ENCODE measurements at places on chromosomes 6 and 20. TPM values are rescaled to one million over a fixed set of nuclear protein-coding genes. Genes with fewer than 3 reads are reported as not detected.

DNA sequence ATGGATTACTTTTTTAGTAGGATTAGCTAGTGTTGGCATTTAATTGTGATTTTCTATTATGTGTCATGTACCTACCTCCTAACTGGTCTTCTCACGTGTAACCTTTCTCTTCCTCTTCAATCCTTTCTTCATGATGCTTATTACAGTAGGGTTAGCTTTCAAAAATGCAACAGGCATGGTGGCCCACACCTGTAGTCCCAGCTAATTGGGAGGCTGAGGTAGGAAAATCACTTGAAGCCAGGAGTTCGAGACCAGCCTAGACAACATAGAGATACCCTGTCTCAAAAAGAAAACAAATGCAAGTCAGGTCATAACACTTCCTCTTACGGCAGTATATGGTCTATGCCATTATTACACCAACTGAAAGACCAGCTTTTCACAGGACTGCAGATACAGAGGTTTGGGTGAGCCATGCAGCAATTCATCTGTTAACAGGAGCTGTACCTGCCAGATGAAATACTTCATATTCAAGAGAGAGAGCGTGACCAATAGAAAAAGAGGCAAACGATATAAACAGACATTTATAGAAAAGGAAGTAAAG, 195.0 kb downstream of the TMEM242 start:
- no peak for DNase-seq

- DNase-seq: no peak
Observed at GRCh38 chr20:59291740-59292383, 8.5 kb upstream of the EDN3 start.

DNA sequence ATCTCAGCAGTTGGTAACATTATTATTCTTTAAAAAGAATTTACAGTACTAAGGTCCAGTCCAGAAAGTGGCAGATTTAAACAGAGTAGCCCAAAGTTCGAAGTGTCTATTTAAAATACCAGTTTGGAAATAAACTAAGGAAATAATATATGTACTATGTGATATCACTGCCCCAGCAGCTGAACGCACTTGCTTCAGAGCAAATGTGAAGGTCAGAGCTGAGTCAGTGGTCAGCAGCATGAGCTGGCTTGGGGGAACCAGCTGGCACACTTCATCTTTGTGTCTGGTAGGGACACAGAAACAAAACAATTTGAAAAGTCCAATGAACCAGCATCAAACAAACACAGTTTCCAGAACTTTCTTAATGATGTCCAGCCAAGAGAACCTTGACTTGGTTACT, 15.4 kb downstream of the TMEM14B start:
- peak; percentile 10 for DNase-seq

DNA sequence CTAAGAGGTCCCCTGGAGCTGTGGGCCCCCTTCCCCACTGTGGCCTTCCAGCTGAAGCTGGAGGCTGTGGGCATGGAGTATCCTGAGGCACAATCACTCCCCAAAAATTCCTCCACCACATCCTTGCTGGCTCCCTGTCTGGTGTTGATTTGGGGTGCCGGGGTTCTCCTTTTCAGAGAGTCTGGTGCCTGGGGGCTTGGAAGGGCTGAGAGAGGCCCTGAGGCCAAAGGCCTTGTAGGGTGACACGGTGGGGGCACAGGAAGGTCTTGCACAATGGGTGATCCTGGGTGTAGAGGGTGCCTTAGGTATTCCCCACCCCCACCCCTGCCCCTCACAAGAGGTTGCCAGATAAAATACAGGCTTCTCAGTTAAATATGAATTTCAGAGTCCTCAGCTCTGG, 33.2 kb upstream of the VEGFA start:
- DNase-seq: no peak

DNA sequence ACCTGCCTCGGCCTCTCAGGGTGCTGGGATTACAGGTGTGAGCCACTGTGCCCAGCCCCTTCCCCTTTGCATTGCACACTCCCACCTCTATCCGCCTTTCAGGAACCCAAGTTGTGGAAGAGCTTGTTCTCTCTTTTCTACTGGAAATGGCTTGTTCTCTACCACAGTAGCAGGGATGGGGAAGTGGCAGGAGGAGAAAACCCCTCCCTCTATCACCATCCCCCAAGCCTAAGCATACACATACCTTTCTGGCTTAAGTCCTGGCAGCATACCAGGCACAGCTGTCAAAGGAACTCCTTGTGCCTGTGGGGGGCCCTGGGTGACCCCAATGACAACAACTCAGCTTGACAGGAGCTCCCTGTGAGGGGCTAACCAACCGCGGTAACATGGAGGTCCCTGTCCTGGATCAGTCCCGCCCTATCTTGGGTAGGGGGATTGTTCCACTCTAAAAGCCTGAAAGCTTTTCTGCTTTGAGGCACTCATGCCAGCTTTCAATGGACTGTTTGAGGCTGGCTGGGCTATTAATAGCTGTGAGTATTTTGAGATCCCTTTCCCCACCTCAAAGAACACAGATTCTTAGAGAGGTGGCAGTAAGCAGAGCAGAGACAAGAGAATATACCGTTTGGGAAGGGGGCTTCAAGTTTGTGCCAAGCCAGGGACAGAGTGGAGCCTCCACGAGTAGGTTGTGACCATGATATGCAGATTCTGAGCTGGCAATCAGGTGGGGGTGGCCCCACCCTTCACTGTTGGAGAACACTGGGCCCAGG, 2.3 kb downstream of the KLHDC3 start:
- no peak for DNase-seq

- DNase-seq: no peak
Observed at GRCh38 chr6:18203786-18204185, 48.6 kb downstream of the KDM1B start.

DNA sequence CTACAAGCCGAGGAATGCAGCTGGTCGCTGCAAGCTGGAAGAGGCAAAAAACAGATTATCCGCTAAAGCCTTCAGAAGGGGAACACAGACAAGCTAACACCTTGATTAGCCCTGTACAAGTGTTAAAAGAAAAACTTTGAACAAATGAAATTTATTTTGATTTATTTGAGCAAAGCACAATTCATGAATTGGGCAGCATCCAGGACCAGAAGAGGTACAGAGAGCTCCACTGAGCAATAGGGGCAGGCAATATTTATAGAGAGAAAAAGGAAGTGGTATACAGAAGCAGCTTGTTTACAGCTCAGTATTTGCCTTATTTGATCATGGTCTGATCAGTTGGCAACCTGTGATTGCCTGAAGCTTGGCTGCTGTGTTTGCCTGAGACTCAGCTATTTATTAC, 17.6 kb downstream of the HLA-DOB start:
- DNase-seq: no peak

- no peak for DNase-seq
Observed at GRCh38 chr6:1400126-1400850, 10.9 kb downstream of the FOXF2 start.

DNA sequence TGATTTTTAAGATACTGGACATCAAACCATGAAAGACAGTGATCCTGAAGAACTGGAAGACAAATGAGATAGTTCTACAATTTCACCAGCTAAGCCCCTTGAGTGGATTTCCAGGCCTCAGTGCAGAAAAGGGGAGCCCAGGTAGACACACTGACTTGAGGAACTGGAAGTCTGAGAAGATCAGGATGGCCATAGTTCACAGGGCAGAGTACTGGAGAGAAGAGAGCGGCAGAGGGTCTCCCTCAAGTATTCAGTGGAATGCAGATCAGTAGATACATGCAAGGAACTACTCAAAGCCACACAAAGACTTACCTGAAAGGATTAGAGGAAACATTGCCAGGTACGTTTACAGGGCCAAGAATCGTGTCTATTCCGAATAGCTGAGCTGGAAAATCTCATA, 224.3 kb downstream of the LRFN2 start:
- DNase-seq: no peak

- peak; percentile 39 for DNase-seq
Observed at GRCh38 chr6:31402324-31403282, 792 bp upstream of the MICA start.

GRCh38 chr20:64058536-64058935, 4.5 kb upstream of the TCEA2 start:
- DNase-seq: no peak

- peak; percentile 53 for DNase-seq
Observed at GRCh38 chr20:44651684-44652423, at the start of gene ADA. Gene ADA (minus strand): TSS chr20:44651699. CDS start chr20:44651607, 92 bp downstream.

DNA sequence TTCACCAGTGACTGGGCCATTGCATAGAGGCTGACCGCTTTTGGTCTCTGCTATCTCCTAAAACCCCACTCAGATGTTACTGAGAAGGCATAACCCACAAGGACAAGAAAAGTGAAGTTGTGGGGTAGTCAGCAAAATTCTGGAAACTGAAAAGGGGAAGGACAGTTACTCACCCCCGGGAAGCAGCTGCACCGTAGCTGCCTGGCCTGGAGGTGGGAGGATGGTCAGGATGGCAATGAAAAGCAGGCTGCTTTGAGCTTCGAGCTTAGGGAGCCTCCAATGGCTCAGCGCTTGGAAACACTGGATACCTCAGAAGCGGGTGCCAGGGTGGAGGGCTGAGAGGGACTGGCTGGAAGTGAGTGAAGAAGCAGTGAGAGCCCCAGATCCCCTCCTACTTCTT, 56.0 kb downstream of the KCNK5 start:
- no peak for DNase-seq

GRCh38 chr6:39867592-39867991, 66.7 kb downstream of the MOCS1 start:
- DNase-seq: no peak

GRCh38 chr20:35595456-35595855, 20.2 kb upstream of the SPAG4 start:
- DNase-seq: no peak

- no peak for DNase-seq
Observed at GRCh38 chr6:126156973-126157372, 170.6 kb downstream of the TRMT11 start.

DNA sequence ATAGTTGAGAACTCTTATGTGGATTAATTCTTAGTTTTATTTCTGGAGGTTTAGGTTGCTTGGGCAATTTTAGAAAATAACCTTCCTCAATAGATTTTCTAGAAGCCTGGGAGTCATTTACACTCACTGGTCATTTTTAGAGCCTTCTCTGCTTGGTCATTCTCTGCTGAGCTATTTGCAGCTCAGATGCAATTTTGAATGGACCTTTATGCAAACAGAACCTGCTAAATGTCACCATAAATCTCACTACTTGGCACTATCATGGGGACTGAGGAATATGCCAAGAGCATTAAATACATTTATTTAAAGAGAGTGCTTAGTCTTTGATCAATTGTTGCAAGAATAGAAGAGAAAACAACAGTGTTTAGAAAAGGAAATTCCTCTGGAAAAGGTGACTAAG, 154.0 kb downstream of the CLVS2 start:
- DNase-seq: no peak

GRCh38 chr6:116159782-116160524, 34.0 kb upstream of the COL10A1 start:
- DNase-seq: peak; percentile 5

GRCh38 chr20:12554426-12554825, 454.3 kb upstream of the SPTLC3 start:
- DNase-seq: no peak

GRCh38 chr6:87654875-87655454, 47.1 kb downstream of the AKIRIN2 start:
- no peak for DNase-seq

GRCh38 chr6:136468711-136469110, 81.5 kb downstream of the MAP7 start:
- DNase-seq: no peak

GRCh38 chr6:7085911-7086310, 21.9 kb upstream of the RREB1 start:
- no peak for DNase-seq

DNA sequence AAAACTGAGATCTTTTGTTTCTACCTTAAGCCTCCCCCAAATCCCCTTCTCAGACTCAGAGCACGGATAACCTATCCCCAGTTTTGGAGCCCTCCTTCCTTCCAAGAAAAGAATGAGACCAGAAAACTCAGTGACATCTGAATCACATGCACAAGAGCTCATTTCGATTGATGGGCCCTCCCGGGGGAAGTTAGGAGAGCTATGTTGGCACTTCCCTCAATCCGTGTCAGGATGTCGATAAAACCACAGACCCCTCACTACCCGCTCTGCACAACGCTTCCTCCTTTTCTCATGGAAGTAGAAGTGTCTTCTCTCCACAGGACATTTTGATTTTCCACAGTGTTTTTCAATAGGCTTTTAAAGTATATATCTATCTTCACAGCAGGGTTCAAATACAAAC, 332.4 kb downstream of the HACE1 start:
- DNase-seq: no peak

- DNase-seq: no peak
Observed at GRCh38 chr20:59043698-59044097, 1.1 kb upstream of the PRELID3B start.

DNA sequence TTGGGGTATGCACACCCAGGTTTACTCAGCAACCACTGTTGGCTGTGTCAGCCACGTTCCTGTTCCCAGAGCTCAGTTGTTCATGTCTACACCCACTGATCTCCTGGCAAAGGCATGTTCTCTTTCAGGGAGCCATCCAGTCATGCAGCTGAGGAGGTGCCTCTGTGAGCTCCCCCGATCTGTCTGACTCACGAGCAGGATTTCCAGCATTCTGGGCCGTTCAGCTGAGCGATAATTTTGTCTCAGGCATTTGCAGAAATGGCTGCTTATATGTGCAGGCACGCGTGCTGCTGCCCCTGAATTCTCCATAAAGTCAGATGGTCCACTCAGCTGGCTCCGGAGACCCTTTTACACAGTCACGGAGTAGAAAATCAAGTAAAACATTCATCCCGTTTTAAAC, 78.4 kb upstream of the IYD start:
- DNase-seq: peak; percentile 9

GRCh38 chr6:144897441-144897921, 612.3 kb downstream of the UTRN start:
- DNase-seq: peak; percentile 55

DNA sequence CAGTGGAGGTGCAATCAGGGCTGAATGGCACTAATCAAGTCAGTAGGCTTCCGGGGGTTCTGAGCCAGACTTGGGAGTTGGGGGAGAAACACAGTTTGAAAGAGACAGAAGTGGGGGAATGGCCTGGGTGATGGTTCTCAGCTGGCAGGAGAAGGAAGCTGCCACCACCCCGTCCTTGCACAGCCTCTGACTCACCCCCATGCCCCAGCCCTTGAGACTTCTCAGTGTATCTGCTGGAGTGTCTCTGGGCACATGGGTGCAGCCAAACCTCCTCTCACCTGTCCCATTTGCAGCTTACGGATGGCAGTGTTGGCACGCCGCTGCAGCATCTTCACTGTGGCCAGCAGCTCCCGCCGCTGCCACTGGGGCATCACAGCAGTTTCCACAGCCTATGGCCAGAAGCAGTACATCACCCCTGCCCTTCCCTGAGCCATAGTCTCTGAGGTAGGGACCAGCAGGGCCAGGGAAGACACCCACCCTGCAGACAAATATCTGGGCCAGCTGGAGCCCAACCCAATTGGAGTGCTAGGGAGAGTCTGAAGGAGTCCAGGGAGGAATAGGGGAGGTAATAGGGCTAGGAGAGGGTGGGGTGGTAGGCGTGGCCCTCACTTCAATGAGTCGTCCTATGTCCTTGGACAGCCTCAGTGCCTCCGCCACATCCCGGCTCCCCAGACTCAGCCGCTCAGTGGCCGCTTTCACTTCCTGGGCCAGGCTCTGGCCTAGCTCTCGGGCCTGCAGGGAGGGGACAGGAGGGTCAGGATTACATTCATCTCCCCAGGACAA, 11.2 kb downstream of the AARS2 start:
- DNase-seq: no peak

Gene SYCP2L
- not detected for total RNA-seq

Gene ZNF133
- 18.1 TPM for total RNA-seq

Gene NRSN2
- 73.1 TPM for total RNA-seq

Gene ARHGAP40
- not detected for total RNA-seq

Gene MEP1A
- total RNA-seq: not detected

Gene FAM209B
- not detected for total RNA-seq

Gene TSPYL4
- total RNA-seq: 18.0 TPM

Gene TREM1
- total RNA-seq: not detected

Gene SMLR1
- not detected for total RNA-seq

Gene RNF144B
- 0.97 TPM for total RNA-seq

Gene BCAS4
- total RNA-seq: 7.3 TPM

Gene HAO1
- total RNA-seq: not detected

Gene OPN5
- total RNA-seq: not detected
